ENCODE measurements at places on chromosomes 1 and 21.

DNA sequence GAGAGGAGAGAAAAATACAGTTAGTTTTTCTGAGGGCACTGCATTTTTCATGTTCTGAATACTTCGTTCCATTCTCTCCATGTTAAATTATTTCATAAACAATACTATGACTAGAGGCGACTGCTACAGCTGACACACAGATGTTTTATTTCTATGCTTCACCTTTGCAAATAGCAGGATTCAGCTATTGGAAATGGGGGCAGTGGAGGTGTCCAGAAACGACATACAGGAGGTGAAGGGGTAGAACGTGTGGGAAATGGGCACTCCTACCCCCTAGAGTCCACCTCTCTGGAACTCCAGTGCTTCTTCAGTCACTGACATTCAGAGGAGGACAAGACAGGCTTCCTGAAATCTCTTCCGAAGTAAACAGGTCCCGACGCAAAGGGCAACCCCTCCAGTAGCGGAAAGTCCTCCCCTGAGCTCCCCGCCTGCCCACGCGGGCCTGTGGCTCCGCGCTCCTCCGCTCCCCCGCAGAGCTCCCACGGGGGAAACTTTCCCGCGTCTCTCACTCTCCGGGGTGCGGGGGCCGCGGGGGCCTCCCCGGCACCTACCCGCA is 480 bp downstream of the DPYD start:
- no peak for DNase-seq

- no peak for DNase-seq
Measured at GRCh38 chr1:205613854-205614412, 17.9 kb downstream of the ELK4 start.

- no peak for DNase-seq
Measured at GRCh38 chr1:203286161-203286984, 18.9 kb upstream of the BTG2 start.

GRCh38 chr1:233679591-233680373 is 65.9 kb downstream of the KCNK1 start:
- DNase-seq: no peak

DNA sequence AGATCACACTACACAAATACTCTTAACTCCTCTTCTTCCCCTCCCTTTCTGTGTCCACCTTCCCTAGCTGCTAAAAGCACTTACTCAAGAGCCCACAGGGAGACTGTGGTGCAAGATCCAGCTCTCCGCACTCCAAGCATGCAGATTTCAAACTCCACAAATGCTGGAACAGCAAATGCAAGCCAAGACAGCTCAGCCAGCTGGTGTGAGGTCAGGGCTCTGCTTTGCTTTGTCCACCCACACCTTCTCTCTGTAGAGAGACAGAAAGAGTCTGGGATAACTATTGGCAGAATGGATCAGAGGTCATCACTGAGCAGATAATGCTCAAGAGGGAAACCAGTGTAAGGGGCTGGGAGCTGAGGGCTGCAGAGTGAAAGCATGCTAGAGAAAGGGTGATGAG is 45.2 kb upstream of the DPT start:
- DNase-seq: no peak

GRCh38 chr1:119083980-119084379 is 56.5 kb downstream of the WARS2 start:
- no peak for DNase-seq

- no peak for DNase-seq
Measured at GRCh38 chr1:215417122-215417521, 150.0 kb upstream of the KCTD3 start.

DNA sequence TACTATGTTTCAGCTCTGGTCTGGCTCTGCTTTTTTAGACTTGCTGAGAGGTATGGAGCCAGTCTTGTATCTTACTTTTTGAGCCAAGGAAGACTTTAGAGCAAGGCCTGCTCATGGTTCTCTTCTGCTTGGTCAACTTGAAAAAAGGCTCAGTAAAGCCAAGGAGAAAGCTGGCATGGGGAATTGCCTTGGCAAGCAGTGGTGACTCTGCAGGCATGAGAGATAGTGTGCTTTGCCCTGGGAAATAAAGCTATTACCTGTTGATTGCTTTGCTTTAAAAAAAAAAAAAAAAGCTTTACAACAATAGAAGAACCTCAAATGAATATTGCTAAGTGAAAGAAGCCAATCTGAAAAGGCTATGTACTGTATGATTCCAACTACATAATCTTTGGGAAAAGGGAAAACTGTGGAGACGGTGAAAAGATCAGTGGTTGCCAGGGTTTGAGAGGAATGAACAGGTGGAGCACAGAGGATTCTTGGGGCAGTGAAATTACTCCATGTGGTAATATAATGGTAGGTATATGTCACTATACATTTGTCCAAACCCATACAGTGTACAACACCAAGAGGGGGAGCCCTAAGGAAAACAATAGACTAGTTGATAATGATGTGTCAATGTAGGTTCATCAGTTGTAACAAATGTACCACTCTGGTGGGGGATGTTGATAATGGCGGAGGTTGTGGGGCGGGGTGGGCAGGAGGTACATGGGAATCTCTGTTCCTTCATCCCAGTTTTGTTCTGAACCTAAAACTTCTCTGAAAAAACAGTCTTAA is 87.6 kb downstream of the HMCN1 start:
- no peak for DNase-seq

Data from activated T-helper 1 cell treated with Interleukin-2 at 50 U/mL for 16 hours (primary cell).